ENCODE measurements at places on chromosomes 1 and 21.

- DNase-seq = no peak
Measured at GRCh38 chr1:3305156-3305555, 149.3 kb upstream of the ARHGEF16 start.

DNA sequence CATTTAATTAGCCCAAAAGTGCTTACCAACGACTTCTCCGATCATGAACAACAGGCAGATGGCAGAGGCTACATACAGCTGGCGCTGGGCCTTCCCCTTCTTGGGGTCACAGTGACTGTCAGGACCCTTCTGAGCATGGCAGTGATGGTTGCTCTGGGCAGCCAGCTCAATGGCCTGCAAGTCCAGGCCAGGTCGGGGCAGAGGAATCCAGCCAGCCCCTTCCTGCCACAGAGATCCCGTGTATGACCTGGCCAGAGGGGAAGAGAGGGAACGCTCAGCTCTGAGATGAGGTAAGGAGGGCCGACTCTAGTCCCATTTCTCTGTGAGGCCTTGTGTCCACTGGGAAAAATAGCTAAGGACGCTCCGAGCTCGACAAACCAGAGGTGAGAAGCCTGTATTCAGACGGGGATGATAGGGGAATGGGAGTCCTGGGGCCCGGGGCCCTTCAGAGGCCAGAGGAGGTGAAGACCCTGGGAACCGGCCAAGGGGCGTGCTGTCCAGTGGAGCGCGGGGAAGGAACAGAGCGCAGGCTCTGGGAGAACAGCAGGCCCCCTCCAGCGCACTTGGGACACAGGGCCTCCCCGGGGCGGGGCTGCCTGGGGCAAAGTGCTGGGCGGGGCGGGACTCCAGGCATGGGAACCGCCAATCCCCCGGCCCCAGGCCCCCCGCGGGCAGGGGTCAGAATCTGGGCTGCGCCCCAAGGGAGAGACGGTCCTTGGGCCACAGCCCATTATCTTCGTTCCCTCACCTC is 772 bp downstream of the SLC30A2 start:
- DNase-seq = no peak

- DNase-seq = no peak
Measured at GRCh38 chr1:84704872-84705417, 14.7 kb upstream of the SSX2IP start.

DNA sequence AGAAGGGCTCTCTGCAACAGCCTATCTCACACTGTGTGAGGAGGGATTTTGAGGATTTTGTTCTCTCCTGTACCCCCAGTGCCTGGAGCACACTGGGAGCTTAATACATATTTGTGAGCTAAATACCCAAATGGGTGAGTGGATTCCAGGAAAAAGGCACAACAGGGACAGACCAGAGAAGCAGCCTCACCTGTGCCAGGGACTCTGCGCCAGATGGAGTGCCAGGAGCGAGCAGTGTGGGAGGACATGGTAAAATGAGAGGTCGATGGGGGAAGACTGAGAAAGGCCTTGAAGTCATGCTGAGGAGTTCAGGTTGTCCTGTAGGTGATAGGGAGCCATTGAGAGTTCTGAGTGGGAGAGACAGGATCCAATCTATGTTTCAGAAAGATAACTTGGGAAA is 11.0 kb upstream of the KCNA2 start:
- DNase-seq = no peak

- no peak for DNase-seq
Measured at GRCh38 chr1:70140343-70140742, 65.0 kb downstream of the LRRC40 start.

DNA sequence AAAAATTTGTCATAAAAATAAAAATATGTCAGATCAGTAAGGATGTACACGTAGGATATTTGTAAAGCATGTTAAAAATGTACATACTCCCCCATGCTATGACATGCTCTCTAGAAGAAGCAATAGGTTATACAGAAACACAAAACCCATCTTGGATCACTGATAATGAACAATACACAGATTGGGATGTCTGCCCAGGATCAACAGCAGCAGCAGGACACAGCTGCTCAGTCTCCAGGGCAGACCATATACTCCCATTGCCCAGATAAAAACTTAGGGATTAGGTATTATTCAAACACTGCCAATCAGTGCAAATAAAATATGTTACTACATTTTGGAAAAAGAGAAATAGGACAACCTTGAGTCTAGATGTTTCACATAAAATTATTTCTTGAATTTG is 39.0 kb downstream of the DAB1 start:
- DNase-seq = no peak

DNA sequence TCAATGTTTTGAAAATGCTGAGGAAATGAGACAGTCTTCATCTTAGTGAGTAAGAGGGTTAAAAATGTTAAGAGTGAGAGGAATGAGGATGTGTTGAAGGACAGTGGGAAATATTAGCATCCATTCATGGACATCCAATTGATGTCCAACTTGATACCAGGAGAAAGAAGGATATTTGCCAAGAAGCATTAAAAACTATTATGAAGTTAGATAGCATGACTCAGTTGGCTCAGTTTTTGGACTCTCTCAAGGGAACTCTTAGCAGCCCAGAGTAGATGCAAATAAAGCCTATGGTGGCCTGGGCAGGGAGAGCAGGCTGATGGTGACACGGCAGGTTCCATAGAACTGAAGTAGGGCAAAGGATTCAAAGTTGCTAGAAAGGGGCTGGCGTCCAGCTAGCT is 171.0 kb downstream of the ZZZ3 start:
- DNase-seq = no peak

DNA sequence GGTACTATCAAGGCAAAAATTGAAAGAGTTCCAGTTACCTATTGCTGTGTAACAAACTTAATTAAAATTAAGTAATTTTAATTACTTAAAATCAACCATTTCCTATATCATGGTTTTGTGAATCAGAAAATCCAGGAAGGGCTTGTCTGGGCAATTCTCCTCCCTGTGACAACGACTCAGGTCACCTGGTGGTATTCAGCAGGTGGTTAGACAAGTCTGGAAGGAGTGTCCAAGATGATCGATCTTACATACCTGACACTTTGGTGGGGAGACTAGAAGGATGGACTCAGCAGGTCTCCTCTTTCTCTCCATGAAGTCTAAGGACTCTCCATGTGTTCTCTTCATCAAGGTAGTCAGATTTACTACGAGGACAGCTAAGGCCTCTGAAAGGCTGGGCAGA is 22.9 kb downstream of the SERPINC1 start:
- DNase-seq = no peak

DNA sequence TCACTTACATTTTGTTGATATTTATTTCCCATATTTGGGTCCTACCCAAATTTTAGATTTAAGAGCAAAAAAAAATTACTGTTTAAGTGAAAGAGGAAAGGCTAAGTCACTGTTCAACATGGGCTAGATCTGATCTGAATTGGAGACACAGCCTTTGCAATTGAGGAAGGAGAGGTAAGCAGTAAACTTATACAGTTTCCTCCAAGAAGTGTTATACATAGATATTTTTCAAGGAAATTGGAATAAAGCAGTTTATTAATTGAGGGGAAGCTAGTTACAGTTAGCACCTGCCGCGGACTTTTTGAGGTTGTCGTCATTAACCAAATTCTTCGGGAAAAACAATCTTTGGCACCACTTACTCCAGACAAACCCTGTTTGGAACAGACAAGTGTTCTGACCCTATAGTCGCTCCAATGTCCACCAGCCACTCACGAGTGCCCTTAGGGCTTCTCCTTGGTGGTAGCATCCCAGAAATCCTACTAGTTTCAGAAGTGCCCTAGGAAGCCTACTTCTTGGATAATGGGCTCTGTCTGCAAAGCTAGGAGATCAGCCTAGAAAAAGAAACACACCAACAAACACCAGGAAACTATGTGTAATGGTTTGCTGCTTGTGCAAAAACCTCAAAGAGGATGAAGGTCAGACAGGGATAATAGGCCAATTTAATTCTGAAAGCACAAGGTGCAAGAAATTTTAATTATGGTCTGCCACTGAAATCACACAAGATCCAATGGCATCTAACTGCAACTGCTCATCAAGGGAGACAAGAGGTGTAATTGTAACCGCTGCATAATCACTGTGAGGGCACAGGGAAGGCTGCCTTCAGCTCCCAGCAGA is 2.5 kb downstream of the WLS start:
- DNase-seq = no peak

DNA sequence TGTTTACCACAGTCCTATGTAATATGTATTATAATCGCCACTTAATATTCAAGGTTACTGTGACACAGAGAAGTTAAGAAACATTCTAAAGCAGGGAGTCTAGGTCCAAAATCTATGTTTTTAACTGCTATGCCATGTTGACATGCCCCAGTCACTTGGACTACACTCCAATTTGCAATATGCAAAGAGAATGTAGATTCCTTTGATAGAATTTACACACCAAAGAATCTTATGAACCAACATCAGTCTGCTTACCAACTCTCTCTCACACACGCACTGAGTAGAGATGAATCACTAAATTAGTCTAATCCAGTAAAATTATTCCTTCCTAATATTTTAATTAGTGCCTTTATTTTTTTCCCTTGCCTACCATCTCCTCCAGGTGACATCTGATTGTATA is 266.2 kb downstream of the OLFM3 start:
- DNase-seq = no peak

- no peak for DNase-seq
Measured at GRCh38 chr21:45873418-45873817, 108.2 kb upstream of the COL6A1 start.

- DNase-seq = no peak
Measured at GRCh38 chr1:203133970-203134725, 6.6 kb downstream of the ADORA1 start.

- no peak for DNase-seq
Measured at GRCh38 chr1:17276568-17276967, 27.7 kb downstream of the PADI3 start.

DNA sequence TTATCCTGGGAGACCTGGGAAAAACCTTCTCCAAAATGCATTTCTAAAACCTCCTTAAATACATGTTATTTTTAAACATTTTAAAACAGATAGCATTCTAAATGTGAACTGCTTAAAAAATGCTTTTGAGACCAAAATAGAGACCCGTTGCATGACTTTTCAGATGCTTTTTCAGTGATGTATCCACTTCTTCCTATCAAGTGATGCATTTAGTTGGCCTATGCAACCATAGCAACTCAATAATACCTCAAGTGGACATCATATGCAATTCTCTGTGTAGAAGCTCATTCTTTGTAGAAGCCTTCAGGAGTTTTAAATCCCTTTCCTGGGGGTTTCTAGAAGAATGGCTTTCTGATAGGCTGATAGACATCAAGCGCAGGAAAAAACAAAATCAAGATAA is 94.5 kb upstream of the RAVER2 start:
- DNase-seq = no peak

DNA sequence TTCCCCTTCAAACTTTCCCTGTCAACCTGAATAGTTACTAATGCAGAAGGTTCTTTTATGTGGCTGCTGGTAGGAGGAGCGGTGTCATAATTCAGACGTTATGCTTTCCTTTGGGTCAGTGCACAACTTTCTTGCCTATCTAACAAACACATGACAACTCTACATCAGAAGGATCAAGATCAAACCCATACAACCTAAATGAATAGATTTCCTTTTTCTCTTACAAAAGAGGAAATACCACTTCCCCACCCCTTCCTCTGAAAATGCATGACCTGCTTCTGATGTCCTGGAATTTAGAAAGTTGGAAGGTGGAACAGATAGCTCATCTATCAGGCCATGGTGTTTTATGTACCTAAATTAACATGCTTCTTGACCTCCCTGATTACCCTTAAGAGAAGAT is 75.7 kb upstream of the ADGRL4 start:
- DNase-seq = no peak
